ENCODE measurements at places on chromosomes 16 and 17. TPM values are rescaled to one million over a fixed set of nuclear protein-coding genes. Genes with fewer than 3 reads are reported as not detected.
A peak's percentile ranks its signal among the peaks of the same experiment; 100 is the strongest.

GRCh38 chr17:63405741-63406261 is 40.3 kb downstream of the CYB561 start:
- DNase-seq = no peak

GRCh38 chr17:77919276-77919675 is 39.2 kb upstream of the TNRC6C start:
- no peak for DNase-seq

DNA sequence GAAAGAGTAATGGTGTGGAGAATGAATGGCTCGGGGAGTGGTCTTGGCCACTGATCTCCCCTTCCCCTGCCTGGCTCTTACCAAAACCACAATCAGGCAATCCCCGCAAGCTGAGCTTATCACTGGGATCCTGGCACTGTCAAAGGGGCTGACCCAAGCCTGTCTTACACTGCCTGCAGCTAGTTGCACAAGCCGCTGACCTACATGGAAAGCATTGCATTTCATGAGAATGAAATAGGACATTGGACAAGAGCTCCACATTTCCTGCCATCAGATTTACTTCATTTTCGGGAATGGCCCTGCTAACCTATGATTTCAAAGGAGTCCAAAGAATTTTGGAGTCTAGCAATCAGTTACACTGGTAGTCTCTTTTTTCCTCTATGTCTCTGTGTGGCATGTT is 146.4 kb downstream of the PCTP start:
- no peak for DNase-seq

DNA sequence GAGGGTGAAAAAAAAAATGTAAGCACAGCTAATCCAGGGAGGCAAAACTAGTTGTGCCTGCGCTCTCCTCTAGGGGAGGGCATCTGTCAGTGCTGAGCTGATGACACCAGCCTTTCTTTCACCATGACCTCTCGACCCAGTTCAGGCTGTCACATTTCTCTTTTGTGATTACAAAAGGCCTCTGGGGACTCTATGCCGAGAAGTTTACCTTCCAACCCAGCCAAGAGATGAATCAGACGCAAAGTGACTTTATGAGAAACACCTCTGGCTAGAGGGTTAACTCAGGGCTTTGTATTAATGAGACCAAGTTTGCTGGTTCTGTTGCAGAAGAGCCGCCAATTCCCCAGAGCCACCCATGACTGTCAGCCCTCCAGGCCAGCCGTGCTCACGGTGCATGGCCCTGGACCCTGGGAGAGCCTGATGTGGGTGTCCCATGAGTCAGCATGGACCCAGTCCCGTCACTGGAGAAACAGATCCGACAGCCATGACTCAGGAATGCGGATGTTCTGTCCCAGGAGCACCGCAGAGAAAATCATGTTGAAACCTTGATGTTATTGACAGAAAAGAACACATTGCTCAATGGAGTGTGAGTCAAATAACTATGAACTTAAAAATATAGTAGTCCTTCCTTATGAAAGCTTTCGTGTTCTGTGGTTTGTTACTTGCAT is 437.2 kb downstream of the HS3ST3B1 start:
- peak; percentile 24 for DNase-seq

DNA sequence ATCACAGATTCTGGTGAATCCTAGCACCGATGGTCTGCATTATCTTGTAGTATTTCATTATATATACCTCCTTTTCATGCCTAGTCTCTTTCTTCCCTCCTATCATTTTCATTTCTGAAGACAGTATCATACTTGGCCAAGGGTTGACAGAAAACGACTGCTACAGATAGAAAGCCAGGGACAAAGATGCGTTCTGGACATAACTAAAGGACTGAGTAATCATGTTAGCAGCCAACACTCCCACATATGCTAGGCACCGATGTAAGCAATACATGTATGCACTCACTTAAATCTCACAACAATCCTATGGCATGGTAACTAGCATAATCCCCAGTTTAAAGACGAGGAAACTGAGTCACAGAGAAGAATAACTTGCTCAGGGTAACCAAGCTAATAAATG is 22.9 kb downstream of the RDM1 start:
- no peak for DNase-seq

The ABCA8 gene
- total RNA-seq = 35.5 TPM

- no peak for DNase-seq
Observed at GRCh38 chr16:24452724-24453123, 86.6 kb upstream of the RBBP6 start.

DNA sequence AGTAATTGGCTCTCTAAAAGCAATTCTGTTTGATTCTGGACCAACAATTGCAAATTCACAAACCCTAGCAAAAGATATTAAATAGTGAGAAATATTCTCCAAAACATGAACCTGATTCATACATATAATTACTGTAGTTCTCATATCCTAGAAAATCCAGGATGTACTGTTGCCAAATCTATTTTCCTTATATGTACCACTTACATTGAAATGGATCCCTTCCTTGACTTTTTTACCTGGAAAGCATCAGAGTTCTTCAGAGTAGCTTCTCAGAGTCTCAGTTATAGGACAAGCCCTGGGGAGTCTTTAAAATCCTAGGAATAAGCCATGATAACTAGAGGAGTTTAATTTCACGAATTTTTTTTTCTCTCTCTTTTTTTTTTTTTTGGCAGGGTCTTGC is 16.7 kb downstream of the TMEM92 start:
- DNase-seq = no peak

- DNase-seq = peak; percentile 63
Observed at GRCh38 chr17:77772461-77772897, 186.0 kb upstream of the TNRC6C start.

The MYH2 gene
- 0.33 TPM for total RNA-seq

DNA sequence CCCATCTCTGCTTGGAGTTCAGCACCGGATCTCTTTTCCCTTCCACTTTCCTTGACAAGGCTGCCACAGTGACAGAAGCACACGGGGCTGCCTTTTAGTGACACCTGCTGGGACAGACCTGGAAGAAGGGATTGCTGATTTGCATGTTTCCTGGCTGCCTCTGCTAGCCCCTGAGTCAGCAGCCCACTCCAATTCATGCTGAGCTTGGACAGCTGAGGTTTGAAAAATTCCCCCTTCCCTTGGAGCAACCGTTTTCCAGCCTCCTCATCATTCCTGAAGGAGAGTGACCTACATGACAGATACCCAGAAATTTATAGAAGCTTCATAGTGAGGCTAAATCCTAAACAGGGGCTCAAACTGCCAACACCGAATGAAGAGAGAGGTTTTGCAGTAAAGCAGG is 18.8 kb upstream of the RBL2 start:
- no peak for DNase-seq

DNA sequence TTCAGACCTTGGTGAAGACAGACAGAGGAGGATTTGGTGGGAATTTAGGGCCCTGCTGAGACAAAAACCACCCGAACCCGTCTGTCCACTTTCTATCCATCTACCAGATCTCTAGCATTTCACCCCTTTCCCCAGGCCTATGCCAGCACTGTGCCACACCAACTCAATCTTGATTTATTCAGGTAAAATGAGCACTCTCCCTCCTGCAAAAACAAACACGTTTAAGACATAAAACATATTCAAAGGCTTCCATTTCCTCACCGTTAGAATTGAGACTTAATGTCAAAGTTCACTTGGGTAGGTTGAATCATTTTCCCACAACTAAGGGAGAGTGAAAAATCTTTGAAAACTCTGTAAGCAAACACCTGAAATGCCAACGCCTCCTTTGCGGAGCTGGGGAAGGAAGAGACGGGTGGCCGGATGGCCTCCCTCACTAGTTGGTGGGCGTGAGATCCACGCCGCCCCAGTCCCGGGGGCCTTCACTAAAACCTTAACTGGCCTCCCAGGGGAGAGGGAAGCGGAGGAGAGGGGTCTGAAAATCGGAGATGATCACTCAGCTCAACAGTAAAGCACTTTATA is 862 bp downstream of the DCAKD start:
- no peak for DNase-seq

The VWA3A gene
- 0.25 TPM for total RNA-seq

The BCL7C gene
- 25.2 TPM for total RNA-seq

The TNFRSF17 gene
- total RNA-seq = not detected

GRCh38 chr16:20393801-20394577 is 10.5 kb downstream of the PDILT start:
- no peak for DNase-seq

DNA sequence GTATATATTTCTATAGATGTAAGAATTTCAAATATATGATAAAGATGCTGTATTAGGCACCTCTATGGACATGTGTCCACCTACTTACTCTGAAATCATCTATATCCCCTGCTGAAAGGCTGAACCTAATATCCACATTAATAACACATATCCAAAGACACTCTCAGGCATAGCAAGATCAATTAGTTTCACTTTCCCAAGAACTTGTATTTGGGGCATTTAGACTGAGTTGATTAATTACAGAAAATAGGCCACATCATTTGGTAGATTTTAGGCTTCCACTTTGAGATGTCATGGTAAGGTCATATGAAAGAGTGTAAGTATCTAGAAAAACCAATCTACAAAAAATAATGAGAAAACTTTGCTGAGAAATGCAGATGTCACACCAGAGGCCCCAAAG is 45.1 kb downstream of the BRIP1 start:
- no peak for DNase-seq

- no peak for DNase-seq
Observed at GRCh38 chr16:81821436-81822128, 42.5 kb downstream of the PLCG2 start.

The SDK2 gene
- total RNA-seq = 2.2 TPM

GRCh38 chr17:59440757-59441463 is 109.5 kb downstream of the YPEL2 start:
- DNase-seq = peak; percentile 86

GRCh38 chr16:27867122-27868110 is 196.1 kb downstream of the GSG1L start:
- DNase-seq = peak; percentile 33

GRCh38 chr16:46948548-46949166 is 24.8 kb downstream of the DNAJA2 start:
- DNase-seq = no peak

DNA sequence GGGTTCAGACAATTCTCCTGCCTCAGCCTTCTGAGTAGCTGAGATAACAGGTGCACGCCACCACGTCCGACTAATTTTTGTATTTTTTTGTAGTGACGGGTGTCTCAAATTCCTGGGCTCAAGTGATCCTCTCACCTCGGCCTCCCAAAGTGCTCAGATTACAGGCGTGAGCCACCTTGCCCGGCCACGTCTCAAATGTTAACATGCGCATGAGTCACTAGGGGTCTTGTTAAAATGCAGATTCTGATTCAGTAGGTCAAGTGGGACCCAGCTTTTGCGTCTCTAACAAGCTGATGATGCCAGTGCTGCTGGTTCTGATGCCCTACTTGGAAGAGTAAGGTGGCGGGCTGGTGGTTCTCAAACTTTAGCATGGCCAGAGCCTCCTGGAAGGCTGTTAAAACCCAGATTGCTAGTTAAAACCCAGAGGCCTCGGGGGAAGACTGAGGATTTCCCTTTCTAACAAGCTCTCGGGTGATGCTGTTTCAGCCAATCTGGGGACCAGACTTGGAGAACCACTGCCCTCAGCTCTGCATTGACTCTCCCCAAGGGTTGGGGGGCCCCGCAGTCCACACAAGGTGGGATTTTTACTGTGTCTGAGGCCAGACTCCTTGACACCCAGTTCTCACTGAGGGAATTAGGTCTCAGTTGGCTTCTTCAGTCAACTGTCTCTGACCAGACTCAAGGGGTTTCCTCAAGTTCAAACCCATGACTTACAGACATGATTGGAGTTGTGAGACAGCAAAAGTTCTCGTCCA is 17.9 kb downstream of the SCNN1B start:
- no peak for DNase-seq

DNA sequence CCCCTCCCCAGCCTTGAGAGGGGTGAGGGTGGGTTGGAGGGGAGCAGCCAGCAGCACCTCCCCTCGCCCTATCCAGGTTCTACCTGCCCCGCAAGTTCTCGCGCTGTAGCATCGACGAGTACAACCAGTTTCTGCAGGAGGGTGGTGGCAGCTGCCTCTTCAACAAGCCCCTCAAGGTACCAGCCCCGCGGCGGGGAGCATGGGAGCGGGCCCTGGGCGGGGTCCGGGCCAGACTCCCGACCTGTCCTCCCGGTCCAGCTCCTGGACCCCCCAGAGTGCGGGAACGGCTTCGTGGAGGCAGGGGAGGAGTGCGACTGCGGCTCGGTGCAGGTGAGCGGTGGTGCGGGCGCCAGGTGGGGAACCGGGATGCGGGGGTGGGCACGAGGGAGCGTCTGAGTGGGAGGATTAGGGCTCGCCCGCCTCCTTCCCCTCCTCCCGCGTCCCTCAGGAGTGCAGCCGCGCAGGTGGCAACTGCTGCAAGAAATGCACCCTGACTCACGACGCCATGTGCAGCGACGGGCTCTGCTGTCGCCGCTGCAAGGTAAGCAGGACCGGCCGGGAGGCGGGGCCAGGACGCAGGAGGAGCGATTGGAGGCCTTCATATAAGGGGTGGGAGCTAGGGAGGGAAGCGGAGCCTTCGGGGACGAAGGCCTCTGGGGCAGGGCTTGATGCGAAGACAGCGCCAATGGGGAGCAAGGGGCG is 16.5 kb downstream of the ADAM11 start:
- DNase-seq = peak; percentile 96

The TMC7 gene
- total RNA-seq = 0.69 TPM

The USP10 gene
- 66.7 TPM for total RNA-seq

DNA sequence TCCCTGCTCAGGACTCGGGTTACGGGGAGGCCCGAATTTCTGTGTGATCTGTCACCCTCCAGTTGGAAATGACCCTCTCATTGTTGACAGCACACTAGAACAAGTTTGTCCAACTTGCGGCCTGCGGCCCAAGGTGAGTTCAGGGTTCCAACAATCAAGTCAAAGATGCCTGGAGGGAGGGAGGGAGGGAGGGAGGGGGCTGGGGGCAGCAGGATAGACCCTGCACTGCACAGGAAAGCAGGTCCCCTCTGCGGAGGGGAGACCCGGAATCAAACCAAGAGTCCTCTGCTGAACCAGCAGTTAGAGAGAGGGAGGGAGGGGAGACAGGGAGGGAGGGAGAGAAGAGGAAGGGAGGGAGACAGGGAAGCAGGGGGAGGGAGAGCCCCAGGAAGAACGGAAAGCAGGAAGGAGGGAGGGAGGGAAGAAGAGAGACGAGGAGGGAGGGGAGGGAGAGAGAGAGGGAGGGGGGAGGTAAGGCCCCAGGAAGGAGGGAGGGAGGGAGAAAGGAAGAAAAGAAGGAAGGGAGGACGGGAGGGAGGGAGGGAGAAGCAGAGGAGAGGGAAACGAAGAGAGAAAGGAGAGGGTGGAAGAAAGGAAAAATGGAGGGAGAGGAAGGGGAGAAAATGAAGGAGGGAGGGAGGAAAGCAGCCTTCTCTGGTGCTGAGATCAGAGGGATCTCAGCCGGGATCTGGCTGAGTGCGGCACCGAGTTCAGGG is 96.7 kb upstream of the CDH5 start:
- DNase-seq = no peak

- no peak for DNase-seq
Observed at GRCh38 chr16:28505489-28506137, 1.0 kb downstream of the IL27 start.

GRCh38 chr17:38613981-38614779 is 8.4 kb upstream of the SRCIN1 start:
- no peak for DNase-seq

DNA sequence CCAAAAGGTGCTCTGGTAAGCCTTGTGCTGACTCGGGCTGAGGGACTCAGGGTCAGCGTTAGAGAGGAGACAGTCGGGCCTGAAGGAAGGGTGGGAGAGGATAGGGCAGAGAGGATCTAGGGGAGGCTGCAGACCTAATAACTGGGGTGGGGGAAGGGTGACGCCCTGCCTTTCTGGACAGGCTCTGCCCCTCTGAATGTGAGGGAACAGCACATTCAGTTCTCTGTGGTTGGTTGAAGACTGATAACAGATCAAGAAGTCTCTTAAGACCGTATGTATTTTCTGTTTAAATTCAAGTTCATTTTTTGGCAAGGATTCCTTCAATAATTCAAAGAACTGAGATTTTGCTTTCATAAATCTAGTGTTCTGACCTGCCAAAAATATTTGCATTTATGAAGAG is 56.2 kb upstream of the TEKT3 start:
- DNase-seq = no peak
